ENCODE measurements at places on chromosomes 7 and 10.

- no peak for DNase-seq
These were observed 11.8 kb downstream of the AGK start for GRCh38 chr7:141562972-141563371.

- no peak for DNase-seq
These were observed 565.0 kb downstream of the PTPRN2 start for GRCh38 chr7:158022601-158023000.

- DNase-seq = no peak
These were observed 82.2 kb downstream of the RAB11FIP2 start for GRCh38 chr10:117964536-117964935.

DNA sequence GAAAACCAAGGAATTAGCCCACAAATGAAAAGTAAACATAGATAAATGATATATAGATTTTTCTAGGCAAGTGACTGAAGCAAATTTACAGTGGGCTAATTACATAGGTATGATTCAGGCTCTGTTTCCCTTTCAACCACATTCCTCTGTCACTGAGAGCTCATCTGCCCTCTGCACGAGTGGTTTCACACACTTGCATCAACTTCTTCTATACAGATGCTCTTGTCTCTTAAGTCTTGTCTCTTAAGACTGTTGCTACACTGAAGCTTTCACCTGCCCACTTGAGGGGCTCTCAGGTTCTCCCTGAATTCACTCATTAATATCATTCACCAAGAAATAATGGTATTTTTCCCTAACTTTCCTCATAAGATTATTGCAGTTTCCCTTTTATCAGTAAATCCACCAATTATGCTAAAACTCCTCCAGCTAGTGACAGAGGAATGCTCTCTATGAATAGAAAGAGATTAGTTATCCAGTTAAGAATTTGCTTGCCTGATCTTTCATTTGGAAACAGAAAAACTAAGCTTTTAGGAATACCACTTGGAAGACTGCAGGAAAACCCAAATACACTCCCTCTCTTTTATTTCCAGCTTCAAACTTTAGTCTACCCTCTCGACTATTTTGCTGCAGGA is 95.7 kb downstream of the ELAPOR2 start:
- DNase-seq = no peak

- DNase-seq = no peak
These were observed 48.3 kb downstream of the EBF3 start for GRCh38 chr10:129915526-129916378.

DNA sequence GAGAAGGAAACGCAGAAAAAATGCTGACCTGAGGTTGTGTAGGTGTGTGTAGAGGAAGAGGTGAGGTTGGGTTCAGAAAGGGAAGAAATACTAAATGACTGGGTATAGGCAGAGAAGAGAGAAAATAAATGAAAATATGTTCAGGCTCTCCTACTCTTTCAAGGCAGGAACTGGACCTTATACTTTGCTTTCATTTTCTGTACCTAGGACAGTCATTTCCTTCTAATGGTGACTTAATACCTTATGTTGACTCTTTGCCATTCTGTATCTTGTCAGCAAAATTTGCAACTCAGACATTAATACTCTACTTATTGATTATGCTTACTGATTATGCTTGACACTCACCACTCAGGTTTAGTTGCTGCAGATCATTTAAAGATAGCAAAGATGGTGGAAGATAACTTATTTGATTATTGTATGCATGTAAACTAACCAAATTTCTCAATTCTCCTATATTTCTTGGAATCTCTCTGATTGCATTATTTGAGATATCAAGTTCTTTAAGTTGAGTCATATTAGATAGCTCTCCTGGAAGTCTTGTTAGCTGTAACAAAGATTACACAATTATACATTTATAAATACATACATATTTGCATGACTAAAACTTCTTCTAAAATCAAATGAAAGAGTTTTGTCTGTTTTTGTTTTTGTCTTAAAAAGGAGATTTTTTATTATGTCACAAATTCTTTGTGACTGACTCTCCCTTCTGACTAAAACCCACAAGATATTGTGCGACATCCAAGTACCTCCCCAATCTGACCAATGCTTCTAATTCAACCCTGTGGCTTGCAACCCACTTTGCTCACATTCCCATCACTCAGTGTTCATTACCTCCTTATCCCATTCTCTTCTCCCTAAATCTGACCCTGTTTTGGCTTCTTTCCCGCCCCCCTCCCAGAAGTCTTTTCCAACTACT is 20.0 kb downstream of the LRRD1 start:
- DNase-seq = no peak

DNA sequence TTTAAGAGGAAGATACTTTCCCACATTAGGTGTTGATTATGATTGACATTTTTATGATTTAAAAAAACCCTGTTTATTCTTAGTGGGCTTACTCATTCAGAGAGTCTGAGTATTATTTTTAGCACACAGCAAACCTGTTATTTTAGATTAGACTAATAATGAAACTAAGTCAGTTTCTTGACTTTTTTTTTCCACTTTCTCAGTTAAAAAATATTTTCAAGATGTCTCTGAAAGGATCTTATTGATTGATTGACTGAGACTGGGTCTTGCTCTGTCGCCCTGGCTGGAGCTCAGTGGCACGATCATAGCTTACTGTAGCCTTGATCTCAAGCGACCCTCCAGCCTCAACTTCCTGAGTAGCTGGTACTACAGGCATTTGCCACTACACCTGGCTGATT is 20.4 kb upstream of the INPP5F start:
- DNase-seq = no peak

GRCh38 chr7:116553168-116553964 is 28.5 kb downstream of the CAV1 start:
- no peak for DNase-seq

GRCh38 chr10:33160151-33160550 is 174.3 kb downstream of the NRP1 start:
- DNase-seq = no peak

DNA sequence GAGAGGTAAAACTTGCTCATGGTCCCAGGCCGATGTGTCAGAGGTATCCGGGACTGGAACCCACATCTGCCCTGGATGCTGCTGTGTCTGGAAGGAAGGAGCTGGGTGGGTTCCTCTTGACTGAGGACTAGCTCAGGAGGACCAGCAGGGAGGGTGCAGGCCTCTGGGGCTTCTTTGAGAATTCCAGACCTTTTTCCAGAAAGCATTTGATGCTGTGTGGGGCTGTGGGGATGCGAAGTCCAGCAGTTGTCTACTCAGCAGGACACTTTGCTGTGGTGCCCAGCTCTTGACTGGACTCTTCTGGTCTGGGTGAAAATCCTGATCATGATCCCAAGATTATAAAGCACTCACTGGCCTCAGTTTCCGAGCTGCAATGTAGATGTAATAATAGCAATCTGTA is 1.7 kb downstream of the RAMP3 start:
- DNase-seq = no peak

DNA sequence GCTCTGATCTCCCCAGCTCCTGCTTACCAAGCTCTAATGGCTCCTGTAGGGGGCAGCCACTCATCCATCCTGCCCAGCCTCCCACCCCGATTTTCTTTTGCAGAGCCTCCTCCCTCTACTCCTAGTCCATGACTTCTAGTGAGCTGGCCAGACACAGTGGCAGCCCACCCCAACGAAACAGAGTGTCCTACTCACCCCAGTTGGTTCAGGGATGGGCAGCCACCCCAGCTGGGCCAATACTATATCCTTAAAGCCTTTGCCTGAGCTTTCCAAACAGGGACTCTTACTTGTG is 77.1 kb downstream of the GRID1 start:
- no peak for DNase-seq

DNA sequence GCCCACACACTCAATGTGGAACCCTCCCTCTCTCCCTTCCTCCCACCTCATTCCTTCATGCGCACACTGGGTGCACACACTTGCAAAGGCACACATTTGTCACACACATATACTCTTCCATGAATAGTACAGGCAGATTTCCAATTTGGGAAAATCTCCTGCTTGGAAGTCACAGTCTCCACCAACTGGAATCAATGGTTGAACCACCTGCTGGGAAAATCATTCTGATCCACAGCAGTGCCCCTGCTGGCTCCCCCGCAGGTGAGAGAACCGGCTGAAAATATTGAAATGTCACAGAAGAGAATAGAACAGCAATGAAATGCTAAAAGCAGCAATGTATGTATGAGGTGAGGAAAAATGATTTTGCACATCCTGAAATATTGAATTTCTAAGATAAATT is 232.7 kb downstream of the ADAM12 start:
- no peak for DNase-seq

DNA sequence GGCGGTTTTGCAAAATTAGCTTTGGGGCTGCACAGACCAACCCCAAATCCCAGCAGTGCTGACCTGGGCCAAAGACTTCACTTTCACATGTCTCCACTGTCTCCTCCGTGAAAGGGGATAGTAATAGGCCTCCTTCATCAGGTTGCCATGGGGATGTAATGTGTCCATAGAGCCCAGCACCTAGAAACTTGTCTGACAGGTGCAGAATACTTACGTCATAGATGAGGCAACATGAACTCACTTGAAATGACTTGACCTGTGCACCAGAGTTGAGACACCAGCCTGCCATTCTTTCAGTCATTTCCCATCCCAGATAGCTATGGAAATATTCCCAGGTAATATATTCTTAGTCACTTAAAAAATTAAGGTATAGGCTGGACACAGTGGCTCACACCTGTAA is 94.2 kb downstream of the INSYN2A start:
- DNase-seq = no peak

DNA sequence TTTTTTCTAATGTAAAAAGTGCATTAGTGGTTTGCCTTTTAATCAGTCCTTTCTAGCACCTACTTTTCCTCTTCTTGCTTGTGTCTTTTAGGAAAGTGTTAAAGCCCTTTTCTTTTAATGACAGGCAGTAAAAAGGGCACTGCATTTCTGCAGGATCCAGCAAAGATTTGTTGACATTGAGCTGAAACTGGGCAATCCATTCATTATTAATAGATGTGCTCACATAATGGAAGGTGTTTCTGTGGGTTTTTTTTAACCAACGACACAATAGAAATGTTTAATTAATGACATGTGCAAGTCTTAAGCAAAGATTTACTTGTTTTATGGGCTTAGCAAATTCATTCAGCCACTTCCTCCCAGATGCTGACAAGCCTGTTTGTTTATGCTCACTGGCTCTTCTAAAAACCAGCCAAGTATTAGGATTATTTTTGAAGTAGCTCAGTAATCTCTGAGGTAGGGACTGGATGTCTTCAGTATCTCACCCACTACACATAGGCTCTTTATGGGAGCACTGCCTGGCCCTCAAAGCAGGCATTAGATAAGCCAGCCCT is 1201.1 kb downstream of the SORCS1 start:
- DNase-seq = no peak

GRCh38 chr7:115125312-115125711 is 203.4 kb downstream of the MDFIC start:
- no peak for DNase-seq

- no peak for DNase-seq
These were observed 2.9 kb downstream of the IPMK start for GRCh38 chr10:58264780-58265179.

DNA sequence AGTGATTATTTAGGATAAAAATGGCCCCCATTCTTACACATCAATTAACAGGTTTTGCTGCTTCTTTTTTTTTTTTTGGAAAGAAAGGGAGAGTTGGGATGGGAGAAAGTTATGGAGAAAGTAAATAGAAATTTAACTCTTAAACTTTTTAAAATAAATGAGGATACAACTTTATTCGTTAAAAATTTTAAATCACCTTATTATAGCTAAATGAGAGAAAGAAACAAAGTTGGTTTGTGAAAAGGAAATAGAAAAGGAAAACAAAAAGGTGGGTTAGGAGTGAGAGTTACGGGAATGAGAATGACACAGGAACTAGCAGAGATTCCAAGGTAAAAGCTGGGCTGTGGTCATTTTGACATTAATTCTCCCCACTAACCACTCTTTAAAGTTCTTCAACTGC is 34.9 kb downstream of the LMOD2 start:
- DNase-seq = no peak

- DNase-seq = no peak
These were observed 45.2 kb upstream of the TMEM213 start for GRCh38 chr7:138752518-138753149.

- no peak for DNase-seq
These were observed 3.1 kb downstream of the DYDC2 start for GRCh38 chr10:80359644-80360043.

- no peak for DNase-seq
These were observed 1.3 kb downstream of the PTN start for GRCh38 chr7:137342265-137342664.

DNA sequence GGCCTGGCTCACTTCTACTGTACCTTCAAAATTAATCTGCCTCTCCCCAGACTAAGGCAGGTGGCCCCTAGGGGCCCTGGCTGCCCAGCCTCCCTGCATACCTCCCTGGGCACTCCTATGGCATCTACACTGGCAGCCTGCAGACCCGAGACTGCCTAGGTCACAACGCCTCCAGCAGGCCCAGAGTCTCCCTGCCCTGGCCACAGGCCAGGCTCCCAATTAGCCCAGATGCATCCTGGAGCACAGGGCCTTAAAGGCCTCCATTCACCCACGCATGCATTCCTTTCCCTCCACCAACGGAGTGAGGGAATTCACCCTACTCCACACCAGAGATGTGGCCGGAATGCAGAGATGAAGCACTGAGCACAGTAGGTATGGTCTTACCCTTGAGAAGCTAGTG is 1.9 kb downstream of the CHAT start:
- no peak for DNase-seq

- no peak for DNase-seq
These were observed 38.6 kb upstream of the MET start for GRCh38 chr7:116633131-116633988.
